Germinal center (tissue), 1 donor: ENCODE measurements at places on chromosomes 7 and 10.

GRCh38 chr7:1537535-1538412 is 7.3 kb downstream of the MAFK start:
- no peak for DNase-seq

DNA sequence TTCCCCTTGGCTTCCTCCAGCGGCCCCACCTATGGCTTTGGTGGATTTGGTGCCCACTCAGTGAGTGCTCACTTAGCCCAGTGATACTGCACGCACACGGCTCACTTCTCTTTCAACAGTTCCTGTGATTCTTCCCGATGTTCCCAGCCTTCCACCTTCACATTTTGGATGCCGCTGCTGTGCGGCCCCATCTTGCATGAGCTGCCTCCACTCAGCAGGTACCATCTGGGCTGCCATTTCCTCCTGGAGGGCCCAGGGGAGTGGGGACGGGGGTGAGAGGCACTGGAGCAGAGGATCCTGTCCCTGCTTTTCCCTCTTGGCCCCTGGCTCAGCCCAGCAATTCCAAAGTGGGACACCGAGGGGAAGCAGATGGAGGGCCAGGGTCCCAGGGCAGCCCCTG is 323.3 kb upstream of the ZNF32 start:
- no peak for DNase-seq

DNA sequence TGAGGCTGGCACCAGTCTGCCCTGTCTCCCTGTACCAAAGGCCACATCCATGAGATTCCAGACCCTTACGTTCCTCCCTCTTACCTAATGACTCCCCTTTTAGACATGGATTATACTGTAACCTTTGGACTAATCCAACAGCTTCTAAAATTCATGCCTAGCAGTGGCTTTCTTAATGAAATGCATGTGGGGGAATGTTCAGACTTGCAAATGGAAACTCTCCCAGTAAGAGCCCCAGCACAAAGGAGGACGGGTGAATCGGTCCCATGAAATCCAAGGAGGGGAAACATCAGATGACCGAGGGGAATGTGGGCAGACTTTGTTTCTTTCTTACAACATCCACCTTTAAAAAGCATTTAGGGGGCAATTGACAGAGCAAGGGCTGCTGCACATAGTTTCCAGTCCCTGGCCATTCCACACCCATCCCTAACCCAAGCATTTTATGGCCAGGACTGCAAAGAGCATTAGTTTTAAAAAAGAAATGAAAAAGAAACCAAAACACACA is 71.5 kb downstream of the COL13A1 start:
- DNase-seq: no peak

- DNase-seq: no peak
These were observed 21.2 kb upstream of the UCN3 start for GRCh38 chr10:5343561-5343960.

GRCh38 chr7:131250331-131250730 is 77.3 kb upstream of the MKLN1 start:
- no peak for DNase-seq

DNA sequence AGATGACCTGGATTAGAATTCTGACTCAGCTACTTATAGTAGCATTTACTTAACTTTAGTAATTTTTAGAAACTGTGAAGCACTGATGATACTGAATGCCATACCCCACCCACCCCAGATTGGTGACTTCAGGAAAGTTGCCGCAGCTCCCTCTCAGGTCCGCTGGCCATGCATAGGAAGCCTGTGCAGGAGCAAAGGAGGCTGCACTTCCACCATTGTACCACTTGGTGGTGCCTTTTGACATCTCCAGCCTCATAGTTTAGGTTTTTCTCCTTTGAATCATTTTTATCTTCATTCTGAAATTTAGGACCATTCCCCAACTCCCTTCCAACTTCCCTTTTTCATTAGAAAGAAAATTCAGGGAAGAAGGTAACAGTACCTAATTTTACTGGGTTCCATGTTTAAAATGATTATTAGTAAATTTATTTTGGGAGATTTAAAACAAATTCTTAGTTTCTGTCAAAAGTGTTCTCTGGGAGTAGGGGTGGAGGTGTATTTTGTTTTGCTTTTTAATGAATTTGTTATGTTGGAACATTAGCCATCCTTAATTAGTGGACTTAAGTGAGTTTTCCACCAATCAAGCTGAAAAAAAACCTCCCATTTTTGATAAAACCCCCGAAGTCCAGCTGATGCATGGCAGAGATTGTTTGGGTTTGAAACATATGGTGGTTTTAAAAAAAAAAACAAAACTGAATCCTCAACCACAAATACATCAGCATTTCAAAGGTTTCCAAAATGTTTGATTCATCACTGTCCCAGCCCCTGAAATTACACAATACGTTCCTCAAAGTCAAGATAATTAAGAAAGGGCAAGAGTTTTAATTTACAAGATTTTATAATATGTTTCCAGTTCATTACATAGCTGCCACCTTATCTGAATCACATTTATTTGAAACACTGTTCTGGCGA is 109.6 kb downstream of the WNT2 start:
- peak; percentile 36 for DNase-seq

DNA sequence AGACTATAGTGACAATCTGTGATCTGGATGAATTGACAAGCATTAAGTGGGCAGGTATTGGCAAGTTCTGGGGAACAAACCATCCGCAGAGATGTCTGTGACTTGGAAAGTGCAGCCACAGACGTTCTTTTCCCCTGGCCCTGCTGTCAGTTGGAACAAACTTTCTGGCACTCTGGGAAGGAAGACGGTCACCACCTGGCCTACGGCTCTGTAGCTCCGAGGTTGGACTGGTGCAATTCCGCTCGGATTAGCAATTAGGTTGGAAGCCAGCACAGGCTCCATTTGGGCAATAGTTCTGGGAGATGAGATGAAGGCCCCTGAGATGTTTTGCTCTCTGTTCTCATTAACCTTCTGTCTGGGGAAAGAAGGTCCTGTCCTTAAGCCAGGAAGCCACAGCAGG is 437.5 kb downstream of the CALN1 start:
- DNase-seq: no peak

DNA sequence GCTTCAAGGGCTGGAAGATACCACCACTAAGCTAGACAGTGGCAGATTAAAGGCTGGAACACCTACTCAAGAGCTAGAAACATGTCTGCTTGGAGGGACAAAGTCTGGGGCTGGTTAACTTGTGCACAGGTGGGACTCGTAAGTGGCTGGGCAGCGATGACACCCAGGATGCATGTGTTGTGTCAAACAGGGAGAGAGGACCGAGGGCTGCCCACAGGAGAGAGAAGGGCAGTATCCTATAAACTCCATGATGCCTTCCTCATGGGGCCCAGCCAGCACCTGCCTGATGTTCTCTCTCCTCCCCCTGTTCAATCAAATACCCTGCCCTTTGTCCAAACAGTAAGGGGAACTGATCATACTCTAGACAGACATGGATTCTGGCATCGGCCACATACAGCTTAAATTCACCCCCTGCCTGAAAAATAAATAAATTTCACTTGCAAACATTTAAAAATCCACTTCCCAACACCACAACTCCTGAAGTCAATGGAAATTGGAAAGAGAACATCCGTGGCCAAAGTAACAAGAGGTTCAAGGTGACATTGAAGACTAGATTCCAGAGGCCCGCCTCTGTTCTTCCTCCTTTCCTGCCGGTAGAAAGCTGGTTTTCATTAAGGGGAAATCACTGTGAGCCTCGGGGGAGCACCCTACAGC is 50.6 kb downstream of the CHST15 start:
- DNase-seq: no peak

- no peak for DNase-seq
These were observed 46.6 kb upstream of the ADRA2A start for GRCh38 chr10:111030042-111030750.

DNA sequence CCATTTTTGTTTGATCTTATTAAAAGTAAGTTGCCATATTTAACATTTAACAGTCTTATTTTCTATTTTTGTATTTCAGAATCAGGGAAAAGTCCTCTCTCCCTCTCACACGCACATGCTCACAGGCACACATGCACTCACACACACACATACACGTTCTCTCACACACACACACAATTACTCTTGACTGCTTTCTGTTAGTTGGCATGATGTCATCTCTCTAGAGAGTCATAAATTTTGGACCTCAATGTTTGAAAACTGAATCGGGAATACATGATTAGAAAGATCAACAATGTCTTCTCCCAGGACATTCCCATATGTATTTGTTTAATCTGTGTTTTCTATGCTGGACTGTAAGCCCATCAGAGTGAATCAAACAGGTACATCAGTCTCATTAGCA is 165.7 kb upstream of the AHR start:
- DNase-seq: no peak

DNA sequence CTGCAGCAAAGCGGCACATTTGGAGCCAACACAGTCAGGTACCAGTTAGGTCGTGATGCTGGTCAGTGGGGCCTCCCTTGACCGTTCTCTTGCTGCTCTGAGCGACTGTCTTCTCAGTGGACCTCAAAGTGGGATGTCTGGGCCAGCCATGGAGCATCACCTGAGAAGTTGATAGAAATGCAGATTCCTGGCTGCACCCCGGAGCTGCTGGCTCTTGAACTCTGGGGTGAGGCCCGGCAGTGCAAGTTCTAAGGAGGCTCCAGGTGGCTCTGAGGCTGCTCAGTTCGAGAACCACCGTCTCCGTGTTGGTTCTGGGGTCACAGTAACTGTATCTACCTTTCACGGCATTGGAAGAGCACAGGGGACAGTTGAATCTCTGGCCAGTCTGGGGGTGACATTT is 147.5 kb downstream of the WDR37 start:
- DNase-seq: no peak

DNA sequence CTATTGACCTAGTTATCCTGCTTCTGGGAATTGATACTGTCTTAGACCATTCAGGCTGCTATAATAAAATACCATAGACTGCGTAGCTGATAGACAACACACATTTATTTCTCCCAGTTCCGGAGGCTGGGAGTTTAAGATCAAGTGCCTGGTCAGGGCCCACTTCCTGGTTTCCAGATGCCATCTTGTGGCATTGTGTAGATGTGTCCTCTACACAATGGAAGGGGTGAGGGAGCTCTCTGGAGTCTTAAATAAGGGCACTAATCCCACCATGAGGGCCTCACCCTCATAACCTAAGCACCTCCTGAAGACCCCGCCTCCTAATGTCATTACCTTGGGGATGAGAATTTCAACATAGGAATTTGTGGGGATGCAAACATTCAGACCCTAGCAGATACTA is 62.4 kb downstream of the SLC35B4 start:
- no peak for DNase-seq

DNA sequence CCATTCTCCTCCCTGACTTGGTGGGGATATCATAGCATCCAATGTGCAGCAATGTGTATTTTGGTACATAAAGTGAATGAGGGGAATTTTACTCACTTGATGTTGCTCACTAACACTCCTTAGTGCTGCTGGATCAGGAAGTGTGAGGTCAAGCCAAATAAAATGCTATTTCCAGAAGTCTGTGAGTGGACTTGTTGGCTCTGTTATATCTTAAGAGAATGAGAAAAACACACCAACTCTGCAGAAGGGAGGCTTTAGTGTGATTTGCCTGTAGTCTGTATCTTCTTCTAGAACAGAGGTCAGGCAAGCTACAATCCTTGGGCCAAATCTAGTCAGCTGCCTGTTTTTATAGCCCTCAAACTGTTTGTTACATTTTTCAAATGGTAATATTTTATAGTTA is 154.3 kb downstream of the POLR1F start:
- no peak for DNase-seq

DNA sequence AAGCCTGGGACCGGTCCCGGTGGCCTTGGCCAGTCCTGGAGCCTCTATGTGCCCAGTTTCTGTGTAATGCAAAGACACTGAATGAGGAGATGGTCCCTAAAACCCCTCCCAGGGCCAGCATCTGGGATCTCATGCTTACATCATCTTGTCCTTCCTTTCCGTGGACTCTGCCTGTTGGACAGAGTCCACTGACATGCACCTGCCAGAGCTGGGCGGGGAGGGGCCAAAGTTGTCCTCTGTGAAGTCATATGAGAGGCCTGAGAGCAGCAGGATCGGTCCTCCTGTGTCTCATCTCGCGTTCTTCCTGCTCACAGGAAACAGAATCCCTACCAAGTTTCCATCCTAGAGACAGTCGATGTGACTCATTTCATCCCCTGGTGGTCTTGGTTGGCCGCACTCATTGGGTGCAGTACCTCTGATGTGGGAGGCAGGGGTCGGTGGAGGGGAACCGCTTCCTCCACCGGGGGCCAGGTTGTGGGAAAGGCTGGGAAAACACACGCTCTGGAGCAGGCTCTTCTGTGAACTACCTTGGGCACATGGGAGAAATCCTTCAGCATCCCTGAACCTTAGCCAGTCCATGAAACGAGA is 389.6 kb upstream of the PODXL start:
- no peak for DNase-seq

DNA sequence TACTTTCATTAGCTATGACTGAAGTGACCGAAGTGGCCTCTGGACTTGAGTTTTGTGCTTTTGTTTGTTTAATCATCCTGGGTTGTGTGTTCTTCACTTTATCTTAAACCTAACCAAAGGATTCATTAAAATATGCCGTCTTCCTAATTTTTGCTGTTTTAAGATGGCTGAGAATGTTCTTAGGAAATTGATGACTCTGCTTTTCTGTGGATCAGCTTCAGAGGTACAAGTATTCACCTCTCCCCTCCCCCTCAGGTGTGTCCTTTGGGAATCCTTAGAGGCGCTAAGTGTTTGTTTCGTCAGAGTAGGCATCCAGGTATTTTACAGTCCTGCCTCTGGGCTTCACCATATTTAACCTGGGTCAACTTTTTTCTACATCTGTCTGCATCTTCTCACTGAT is 1.1 kb downstream of the CCDC126 start:
- no peak for DNase-seq

- no peak for DNase-seq
These were observed 683.2 kb upstream of the LRRN3 start for GRCh38 chr7:110407706-110408105.

GRCh38 chr10:49094646-49095045 is 20.7 kb downstream of the VSTM4 start:
- DNase-seq: no peak

DNA sequence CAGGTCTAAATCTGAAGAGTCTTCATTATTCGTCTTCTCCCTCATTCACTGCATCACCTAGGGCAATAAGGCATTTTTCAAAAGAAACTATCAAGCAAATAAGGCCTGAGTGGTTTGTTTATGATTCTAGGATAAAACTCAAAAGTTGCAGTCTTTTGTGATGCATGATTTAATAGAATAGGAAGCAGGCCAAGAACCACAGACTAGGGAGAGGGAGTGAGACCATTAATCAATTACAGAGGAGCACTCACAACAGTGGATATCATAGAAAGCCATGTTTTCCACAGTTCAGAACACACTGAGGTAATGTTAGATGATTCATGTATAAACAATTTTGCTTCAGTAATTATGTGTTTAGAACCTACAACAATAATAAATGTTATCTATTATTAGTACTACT is 87.8 kb upstream of the LRRTM3 start:
- DNase-seq: no peak

GRCh38 chr10:20855398-20856038 is 41.6 kb downstream of the NEBL start:
- no peak for DNase-seq

- DNase-seq: no peak
These were observed 6.0 kb upstream of the GATA3 start for GRCh38 chr10:8048281-8049008.

DNA sequence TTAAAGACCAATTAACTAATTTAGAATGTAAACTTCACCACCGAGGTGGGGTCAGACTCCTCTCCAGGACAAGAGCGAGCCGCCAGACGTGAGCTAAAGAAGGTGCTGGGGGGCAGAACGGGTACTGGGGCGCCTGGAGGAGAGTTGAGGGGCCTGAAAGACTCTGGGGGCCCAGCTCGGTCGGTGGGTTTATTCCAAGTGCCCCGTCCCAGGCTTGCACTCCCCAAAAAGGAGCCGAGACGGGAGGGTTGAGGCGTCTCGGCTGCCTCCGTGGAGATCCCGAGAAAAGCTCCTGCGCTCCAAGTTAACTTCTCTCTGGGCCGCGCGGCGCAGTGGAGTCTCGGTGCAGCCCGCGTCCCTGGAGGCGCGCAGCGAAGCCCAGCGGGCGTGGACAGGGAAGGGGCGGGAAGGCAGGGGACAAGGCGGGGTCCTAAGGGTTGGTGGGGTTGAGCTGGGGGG is 553.3 kb downstream of the TFEC start:
- no peak for DNase-seq
